ENCODE measurements at places on chromosomes 12 and 14.

- no peak for DNase-seq
Measured at GRCh38 chr12:80627782-80628181, 79.7 kb upstream of the MYF6 start.

DNA sequence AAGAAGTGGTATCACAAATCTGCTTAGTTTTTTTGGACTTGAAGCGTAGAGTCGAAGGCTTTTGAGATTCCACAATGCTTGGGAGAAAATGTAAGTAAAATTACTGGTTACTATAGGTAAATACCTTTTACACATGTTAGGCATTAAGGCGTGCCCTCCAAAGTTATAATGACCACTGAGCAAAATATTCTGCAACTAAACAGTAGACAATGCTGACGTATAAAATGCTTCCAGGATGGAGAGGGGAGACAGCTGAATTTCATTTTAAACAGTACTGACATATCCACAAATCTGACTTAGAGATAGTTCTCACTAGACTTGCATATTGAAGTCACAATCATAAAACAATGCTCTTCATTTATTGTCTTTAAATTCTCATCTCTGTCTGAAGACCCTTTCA, 144.5 kb upstream of the DCN start:
- DNase-seq, result no peak

DNA sequence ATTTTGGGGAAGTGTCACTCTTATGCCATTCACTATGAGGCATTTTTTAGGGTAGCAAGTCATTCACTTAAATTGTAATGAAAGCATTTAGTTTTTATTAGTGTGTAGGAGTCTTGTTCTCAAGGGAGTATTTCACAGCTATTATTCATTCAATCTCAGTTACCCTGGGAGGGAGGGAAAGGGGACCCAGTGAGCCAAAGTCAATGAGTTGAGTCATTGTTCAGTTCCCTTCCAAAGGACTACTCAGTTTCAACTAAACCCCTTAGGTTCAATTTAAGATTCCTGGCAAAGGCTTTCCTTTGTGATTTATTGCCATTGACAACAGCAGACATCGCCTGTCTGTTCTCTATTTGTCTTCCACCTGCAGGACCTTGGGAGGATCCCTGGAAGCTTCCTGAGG, 29.3 kb upstream of the RASSF8 start:
- DNase-seq, result no peak

GRCh38 chr12:41418586-41418985, 230.5 kb downstream of the PDZRN4 start:
- DNase-seq, result no peak

- DNase-seq, result no peak
Measured at GRCh38 chr14:50059763-50060616, 56.4 kb downstream of the VCPKMT start.

DNA sequence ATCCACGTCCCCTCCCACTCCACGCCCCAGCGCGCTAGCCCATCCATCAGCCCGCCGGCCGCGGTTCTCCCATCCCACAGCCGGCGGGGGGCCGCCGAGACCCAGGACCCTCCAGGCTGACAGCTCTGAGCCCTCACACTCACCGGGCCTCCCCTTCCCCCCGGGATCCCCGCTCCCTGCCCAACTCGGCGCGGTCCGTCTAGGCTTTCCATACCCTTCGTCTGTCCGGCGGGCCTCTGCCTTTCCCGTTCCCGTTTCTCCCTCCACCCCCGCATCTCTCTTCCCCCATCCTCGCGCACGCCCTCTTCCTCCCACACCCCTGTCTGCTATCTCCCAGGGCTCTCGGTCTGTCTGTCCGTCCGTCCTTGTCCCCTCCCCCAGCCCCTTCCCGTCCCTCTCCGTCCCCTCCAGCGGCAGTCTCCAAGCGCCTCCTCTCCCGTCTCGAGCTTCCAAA, 726 bp downstream of the ZFHX2 start:
- DNase-seq, result no peak

DNA sequence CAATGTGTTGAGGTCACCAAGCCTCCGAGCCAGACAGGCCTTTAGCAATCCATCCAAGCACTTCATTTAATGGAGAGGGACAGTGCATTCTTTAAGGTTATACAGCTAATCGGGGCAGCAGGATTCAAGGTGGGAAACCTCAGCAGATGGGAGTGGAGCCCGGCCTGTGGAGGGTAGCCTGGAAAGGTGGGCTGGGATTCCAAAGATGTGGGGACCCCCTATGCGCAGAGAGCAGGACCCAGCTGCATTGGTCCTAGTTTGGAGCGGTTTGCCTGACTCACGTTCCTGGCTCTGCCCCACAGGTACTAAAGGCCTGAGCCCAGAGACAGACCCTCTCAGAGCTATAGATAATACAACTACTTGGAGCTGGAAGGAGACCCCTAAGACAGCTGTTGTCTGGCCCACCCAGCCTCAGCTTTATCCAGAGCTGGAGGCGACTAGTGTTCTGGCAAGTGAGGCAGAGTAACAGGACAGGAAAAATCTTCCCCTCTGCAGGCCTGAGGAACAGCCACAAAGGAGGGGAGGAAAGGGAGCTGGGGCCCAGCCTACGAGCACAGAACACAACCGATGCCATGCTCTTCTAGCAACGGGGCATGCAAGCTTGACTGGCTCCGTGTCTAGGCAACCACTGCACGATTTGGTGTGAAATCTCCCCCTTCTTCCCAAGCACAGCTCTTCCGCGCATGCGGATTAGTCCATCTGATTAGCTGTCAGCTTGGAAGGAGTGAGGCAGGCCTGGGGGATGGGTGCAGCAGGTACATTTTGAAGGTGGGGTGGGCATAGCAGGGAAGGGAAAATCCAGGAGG, 1.1 kb upstream of the MYH7 start:
- DNase-seq, result no peak

DNA sequence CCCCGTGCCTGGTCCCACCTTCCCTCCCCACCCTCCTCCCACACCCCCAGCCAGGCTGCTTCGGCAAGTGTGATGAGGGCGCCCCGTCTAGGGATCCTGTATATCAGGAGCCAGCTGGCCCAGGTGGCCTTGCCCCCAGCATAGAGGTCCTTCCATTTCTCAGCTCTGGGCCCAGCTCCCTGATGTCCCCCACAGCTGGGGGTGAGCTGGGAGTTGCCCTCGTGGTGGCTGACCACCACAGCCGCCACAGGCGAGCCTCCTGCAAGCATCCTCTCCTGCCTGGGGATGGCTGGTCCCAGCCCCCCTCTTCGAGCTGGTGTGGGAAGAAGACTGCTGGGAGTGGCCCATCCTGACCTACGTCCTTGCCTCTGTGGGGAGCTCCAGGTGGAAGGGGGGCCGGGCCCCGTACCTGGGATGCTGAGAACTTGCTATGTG, 7.4 kb downstream of the ASPG start:
- DNase-seq, result no peak

GRCh38 chr14:90839889-90840266, 23.6 kb upstream of the TTC7B start:
- DNase-seq, result no peak

DNA sequence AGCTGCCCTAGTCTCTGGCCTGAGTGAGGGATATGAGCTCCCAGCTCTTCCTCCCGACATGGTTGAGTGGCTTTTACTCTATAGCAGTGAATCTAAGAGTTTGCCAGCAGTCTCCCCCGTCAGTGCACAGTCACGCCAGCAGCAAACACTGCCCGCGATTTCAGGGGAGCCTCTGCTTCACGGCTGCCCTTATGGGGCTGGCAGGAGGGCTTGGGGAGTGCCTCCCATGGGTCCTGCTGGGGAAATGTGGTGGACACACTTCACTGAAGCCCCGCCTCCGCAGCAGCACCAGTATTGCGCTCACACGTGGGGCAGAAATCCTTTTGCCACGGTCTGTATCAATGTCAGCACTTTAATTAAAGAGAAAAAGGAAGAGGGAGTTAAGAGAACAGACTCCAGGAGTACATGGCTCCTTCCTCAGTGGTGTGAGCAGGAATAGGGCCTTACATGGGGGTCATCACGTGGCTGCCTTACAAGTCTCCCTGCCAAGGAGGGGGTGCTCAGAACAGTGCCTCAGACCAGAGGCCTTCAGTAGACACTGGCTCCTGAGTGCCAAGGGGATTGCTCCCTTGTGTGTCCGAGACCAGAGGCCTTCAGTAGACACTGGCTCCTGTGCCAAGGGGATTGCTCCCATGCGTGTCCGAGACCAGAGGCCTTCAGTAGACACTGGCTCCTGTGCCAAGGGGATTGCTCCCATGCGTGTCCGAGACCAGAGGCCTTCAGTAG, 55.7 kb downstream of the SFSWAP start:
- no peak for DNase-seq

- DNase-seq, result no peak
Measured at GRCh38 chr12:100857418-100857817, 62.8 kb downstream of the ANO4 start.

GRCh38 chr12:128111333-128111732, 155.6 kb upstream of the TMEM132C start:
- no peak for DNase-seq

GRCh38 chr14:76729258-76729657, 32.0 kb upstream of the VASH1 start:
- no peak for DNase-seq

DNA sequence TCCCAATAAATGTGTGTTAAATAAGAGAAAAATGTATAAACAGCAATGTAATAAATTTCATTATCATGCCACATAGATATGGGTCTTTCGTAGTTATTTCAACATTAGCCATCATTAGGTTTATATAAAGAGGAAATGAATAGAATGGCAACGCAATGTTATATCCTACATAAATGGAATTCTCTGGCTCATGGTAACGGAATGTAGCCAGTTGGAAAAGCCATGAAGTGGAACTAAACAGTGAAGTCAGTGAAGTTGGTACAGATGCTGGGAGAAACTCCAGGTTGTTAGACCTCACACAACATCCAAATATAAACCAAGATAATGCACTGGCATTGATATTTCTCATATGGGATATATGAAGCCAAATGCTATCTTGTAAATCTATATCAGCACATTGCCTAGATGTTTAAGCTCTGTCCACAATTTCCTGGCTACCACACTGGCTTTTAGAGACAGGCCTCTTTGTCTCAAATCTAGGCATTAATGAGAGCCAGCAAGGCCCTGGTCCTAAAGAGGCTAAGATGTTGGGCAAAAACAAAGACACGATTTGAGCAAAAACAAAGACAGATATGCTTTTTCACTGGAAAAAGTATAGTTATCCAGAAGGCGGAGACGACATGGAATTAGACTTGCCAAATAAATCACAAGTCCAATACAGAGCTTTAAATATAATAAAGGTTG, 861.0 kb downstream of the RPS29 start:
- no peak for DNase-seq

DNA sequence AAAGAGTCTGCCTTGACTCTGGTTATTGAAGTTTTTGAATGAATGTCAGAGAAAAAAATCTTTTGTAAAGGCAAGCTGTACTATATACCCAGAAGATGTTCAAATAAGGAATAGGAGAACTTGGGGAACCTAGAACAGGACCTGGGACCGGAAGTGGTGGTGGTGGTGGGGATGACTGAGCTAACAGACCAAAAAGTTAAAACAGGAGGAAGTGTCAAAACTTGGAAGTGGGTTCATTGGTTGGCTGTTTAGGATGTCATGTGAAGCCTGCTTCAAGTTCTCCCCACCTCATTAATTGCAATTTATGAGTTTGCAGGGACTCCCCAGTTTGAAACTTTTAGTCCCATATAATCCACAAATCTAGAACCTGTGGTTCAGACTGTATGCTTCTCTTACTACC, 26.2 kb downstream of the PLXNC1 start:
- DNase-seq, result no peak

- no peak for DNase-seq
Measured at GRCh38 chr12:95169368-95169767, 47.9 kb downstream of the FGD6 start.

- DNase-seq, result no peak
Measured at GRCh38 chr12:112963227-112963861, 15.0 kb upstream of the OAS2 start.

GRCh38 chr12:102551186-102551585, 70.8 kb upstream of the IGF1 start:
- no peak for DNase-seq

DNA sequence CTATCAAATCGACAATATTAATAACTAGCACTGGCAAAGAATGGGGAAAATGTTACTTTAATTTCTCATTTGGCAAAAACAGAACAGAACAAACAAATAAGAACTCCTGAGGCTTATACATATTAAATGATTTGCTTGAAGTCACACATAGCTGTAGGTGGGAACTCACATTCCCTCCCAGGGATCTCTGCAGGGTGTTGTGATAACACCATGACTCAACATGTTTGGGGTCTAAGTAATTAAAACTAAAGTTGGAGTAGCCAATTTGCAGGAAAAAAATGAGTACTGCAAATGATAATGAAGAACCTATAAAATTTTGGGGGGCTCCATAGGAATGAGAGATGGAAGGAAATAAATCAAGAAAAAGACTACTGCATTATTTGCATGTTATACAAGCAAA, 27.5 kb downstream of the UNC79 start:
- DNase-seq, result no peak

- no peak for DNase-seq
Measured at GRCh38 chr12:28507867-28508266, 317.6 kb downstream of the CCDC91 start.

DNA sequence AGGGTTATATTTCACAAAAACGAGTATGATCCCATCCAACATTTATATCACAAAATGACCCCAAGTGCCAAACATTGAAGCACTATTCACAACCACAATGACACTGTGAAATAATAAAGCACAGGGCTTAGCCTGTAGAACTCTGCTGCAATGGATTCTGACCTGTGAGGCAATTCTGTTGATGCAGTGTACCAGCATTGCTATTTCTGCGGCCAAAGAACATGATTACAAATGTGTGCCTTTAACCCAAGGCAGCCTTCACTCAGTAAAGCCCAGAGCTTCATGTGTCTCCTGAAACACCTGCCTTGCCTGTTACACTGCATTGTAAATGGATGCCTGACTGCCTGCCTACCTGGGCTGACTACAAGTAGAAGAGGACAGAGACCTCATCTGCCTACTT, 158.0 kb downstream of the PPM1H start:
- DNase-seq, result no peak

DNA sequence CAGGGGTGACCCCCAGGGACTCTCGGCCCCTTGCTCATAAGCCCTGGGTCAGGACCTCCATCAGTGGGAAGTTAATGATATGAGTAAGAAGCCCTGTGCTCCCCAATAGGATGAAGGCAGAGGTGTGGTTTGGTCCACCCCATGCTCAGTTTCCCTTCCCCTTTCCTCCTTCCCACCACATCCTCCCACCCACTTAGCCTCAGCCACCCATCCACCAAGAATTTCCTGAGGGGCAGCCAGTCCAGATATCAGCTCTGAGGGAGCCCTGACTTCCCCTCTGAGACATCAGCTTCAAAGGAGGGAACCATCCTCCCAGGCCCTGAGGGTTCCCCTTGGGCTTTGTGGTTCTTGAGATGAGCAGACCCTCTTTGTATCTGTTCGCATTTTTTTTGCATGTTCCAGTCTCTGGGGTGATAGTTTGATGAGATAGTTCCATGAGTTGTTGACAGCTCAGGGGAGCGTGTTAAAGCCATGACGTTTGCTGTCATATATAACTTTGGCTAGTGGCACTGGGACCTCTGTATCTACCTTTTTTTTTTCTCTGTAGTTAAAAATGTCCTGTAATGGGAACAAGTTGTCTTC, 71.2 kb downstream of the LGMN start:
- DNase-seq, result no peak

GRCh38 chr12:21989819-21990412, 48.7 kb upstream of the ABCC9 start:
- no peak for DNase-seq
